Chondrocyte (in vitro differentiated cells): ENCODE measurements at places on chromosomes 3 and 15.

DNA sequence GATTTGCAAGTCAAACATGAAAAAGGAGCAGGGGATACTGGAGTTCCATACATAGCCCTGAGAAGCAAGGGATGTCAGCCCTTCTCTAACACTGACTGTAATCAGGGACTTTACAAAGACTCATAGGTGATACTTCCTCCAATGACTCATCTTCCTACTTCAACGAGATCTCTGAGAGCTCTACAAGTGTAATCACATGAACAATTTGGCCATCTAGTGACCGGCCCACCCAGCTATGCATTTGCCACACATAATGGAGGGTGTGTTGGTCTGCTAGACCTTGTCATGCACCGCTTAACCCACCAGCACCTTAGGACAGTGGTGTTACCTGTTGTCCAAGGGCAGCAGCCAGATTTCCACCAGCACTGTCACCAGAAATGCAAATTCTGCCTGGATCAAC lies 75.3 kb downstream of the NCEH1 start:
- peaks cover 10% of the 10 kb centered on the region for H3K36me3 ChIP-seq
- H3K27me3 ChIP-seq = no peaks in the 10 kb centered on the region
- H3K4me3 ChIP-seq = no peak overlapping the region
- H3K27ac ChIP-seq = no peak overlapping the region
- no peak for DNase-seq
- peaks cover 3% of the 10 kb centered on the region for H3K4me1 ChIP-seq

DNA sequence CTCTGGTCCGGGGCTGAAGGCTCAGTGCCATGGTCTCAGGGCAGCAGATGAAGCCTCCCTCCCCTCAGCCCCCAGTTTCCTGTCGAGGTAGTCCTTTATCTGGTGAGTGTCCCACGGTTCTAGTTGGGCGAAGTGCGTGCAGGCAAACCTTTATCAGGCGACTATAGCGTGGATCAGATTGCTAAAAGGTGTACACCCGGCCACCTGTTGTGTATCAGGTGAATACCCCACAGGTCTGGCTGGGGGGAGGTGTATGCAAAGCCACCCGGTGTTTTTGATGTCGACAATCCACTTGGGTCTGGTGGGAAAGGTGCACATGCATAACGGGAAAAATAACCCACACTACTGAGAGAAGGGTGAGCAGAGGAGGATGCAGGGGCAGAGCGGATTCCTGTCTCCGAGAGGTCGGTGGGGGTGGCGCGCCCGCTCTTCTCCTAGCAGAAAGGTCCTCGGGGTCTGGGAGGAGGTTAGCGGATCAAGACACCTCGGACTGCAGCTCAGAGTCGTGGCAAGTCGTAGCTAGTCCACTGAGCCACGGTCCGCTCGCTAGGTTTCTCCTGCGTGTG lies 507 bp downstream of the SLC12A6 start:
- peaks cover 68% of the 10 kb centered on the region for H3K4me1 ChIP-seq
- peaks cover 10% of the 10 kb centered on the region for H3K36me3 ChIP-seq
- H3K27me3 ChIP-seq = no peaks in the 10 kb centered on the region

DNA sequence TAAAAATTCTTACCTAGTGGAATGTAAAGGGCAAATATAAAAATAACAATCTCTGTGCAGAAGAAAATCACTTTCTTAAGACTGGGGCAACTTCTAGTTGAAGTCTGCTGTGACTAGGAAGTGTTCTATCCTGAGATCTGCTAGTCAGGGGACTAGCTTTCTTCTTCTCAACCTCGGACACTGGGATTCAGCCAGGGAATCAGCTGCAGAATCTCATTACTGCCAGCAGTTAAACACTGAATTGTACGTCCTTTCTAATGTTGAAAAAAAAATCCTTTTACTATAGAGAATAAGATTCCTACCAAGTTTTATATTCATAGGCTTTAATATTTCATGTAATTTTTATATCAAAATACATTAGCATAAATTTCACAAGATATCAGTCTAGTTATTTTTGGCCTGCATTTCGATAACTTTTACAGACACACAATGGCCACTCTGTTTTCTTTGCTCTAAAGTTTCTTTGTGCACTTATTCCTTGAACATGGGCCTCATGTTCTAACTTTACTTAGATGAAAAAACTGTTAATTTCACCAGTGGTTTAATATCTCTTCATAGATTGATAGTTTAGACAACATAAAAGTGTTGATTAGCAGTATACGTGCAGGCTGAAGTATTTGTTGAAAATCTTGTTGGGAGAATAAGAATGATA lies 2.6 kb upstream of the NEO1 start:
- peaks cover 11% of the 10 kb centered on the region for H3K27me3 ChIP-seq
- no peak overlapping the region for H3K4me3 ChIP-seq
- no peaks in the 10 kb centered on the region for H3K36me3 ChIP-seq
- H3K27ac ChIP-seq = no peak overlapping the region
- H3K4me1 ChIP-seq = peaks cover 12% of the 10 kb centered on the region
- DNase-seq = no peak

DNA sequence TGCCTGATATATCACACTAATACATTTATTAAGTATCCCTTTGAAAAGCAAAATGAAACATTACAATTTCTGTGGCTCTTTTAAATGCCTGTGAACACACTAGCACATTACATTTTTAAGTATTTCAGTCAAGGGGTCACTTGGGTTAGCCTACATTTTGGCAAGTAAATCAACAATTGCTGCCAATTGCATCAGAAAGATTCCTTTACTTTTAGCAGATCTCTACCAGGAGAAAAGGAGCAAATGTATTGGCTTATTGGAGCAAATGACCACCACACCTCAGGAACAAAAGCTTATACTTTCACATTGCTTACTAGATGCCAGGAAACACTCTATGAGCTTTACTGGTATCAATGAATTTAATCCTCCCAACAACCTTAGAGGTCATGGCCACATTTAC lies 947.1 kb downstream of the FHIT start:
- DNase-seq = no peak
- peaks cover 44% of the 10 kb centered on the region for H3K4me1 ChIP-seq
- no peaks in the 10 kb centered on the region for H3K36me3 ChIP-seq
- H3K27me3 ChIP-seq = no peaks in the 10 kb centered on the region
- peak overlapping the region; percentile 94 for H3K27ac ChIP-seq

- peaks cover 93% of the 10 kb centered on the region for H3K4me1 ChIP-seq
- no peaks in the 10 kb centered on the region for H3K27me3 ChIP-seq
- no peak for DNase-seq
- H3K4me3 ChIP-seq = no peak overlapping the region
- peak overlapping the region; percentile 91 for H3K27ac ChIP-seq
Measured at GRCh38 chr3:11583638-11584046, 60.1 kb downstream of the VGLL4 start.

DNA sequence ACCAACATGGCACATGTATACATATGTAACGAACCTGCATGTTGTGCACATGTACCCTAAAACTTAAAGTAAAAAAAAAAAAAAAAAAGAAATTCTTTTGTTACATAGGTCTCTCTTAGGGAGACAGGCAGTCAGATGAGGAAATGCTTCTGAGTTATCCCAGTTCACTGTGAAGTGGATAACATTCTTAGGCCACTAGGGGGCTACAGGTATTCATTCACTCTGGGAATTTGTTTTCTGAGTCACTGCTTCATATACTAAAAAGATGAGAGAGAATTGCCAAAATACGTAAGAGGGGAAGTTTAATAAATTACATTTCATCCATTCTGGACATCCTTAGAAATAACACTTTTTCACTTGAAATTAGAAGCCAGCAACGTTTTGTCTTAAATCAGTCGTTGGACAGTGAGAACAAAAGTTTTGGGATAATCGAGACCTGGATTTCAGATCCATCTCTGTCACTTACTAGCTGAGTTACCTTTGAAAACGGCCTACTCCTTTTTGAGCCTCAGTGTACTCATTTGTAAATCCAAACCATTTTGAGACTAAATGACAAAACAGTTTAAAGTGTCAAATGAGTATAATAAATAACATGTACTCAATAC lies 738.4 kb upstream of the ALCAM start:
- no peak overlapping the region for H3K4me3 ChIP-seq
- H3K27ac ChIP-seq = peak overlapping the region; percentile 29
- no peaks in the 10 kb centered on the region for H3K36me3 ChIP-seq
- no peak for DNase-seq
- H3K4me1 ChIP-seq = peaks cover 28% of the 10 kb centered on the region

- H3K4me1 ChIP-seq = no peaks in the 10 kb centered on the region
- H3K27me3 ChIP-seq = no peaks in the 10 kb centered on the region
- H3K27ac ChIP-seq = no peak overlapping the region
- H3K4me3 ChIP-seq = no peak overlapping the region
Measured at GRCh38 chr3:194988495-194989165, 282.3 kb downstream of the XXYLT1 start.

- peaks cover 3% of the 10 kb centered on the region for H3K27me3 ChIP-seq
- peaks cover 26% of the 10 kb centered on the region for H3K36me3 ChIP-seq
- H3K4me1 ChIP-seq = no peaks in the 10 kb centered on the region
- DNase-seq = no peak
- no peak overlapping the region for H3K27ac ChIP-seq
Measured at GRCh38 chr3:122911901-122912300, 115.7 kb downstream of the SEMA5B start.

DNA sequence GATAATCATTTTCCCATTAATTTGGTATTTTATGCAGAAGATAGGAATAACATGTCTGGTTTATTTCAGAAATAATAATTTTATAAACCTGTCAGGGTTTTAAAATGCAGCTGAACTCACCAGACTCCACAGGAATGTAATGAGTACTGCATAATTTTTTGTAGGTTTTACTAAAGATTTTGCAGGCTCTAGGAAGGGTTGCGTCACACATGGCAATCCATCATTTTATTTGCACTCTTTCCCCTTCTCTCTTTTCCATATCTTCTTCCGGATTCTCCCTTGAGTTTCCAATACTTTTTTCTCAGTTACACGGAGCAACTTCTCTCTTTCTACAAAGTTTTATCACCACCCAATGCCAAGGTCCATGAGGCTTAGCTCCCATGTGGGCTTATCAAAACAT lies 234.7 kb downstream of the NFKBIZ start:
- H3K4me1 ChIP-seq = peaks cover 10% of the 10 kb centered on the region
- no peaks in the 10 kb centered on the region for H3K36me3 ChIP-seq
- peaks cover 14% of the 10 kb centered on the region for H3K27me3 ChIP-seq
- no peak overlapping the region for H3K4me3 ChIP-seq

DNA sequence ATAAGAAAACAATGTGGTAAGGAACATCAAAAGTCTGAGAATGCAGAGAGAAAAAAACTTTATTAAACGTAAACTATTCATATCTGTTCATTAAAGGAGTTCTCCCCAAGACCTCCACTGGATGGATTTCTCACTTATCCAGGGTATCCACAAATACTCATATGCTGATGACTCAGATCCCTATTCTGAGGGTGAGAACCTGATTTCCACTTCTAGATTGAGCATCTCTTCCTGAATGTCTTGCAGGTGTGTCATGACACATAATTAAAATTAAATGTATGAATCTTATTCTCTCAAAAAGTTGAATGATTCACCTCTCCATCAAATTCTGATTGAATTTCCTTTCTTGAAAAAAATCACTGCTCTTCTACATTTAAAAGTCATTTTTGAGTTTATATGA lies 199.9 kb downstream of the MFSD1 start:
- H3K27me3 ChIP-seq = peaks cover 16% of the 10 kb centered on the region
- no peak overlapping the region for H3K4me3 ChIP-seq
- H3K4me1 ChIP-seq = no peaks in the 10 kb centered on the region
- no peak overlapping the region for H3K27ac ChIP-seq
- no peaks in the 10 kb centered on the region for H3K36me3 ChIP-seq
- DNase-seq = no peak

- H3K27me3 ChIP-seq = no peaks in the 10 kb centered on the region
- H3K27ac ChIP-seq = no peak overlapping the region
- H3K4me1 ChIP-seq = no peaks in the 10 kb centered on the region
- DNase-seq = peak; percentile 59
Measured at GRCh38 chr3:14481018-14481645, 59.0 kb downstream of the GRIP2 start.

DNA sequence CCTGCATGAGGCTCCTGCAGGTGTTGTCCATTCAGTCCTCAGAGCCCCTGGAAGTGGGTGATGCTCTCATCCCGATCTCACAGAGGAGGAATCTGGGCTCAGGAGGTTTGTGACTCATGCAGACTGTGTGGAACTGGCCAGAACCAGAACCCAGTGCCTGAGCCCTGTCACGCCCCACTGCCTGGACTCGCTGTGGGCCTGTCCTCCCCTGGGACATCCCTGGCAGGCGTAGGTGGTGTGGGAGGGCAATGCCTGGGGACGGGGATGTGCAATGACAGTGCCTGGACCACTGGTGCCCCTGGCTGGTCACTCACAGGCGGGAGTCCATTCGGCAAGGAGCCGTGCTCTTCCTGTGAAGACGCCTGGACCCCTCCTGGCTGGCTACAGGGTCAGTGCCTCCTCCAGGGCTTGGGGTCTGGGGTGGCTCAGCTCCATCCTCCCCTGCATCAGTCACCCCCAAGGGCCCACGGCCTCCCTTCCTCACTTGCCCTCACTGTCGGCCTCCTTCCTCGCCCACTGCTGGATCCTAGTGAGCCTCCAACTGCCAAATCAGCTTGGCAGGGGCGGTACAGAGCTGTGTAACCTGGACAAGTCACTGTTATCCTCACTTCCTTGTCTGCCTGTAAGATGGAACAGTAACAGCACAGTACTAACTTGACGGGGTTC lies 14.9 kb downstream of the PSTPIP1 start:
- no peaks in the 10 kb centered on the region for H3K36me3 ChIP-seq
- no peak for DNase-seq
- no peak overlapping the region for H3K4me3 ChIP-seq
- H3K4me1 ChIP-seq = no peaks in the 10 kb centered on the region
- no peak overlapping the region for H3K27ac ChIP-seq
- H3K27me3 ChIP-seq = peaks cover 11% of the 10 kb centered on the region

DNA sequence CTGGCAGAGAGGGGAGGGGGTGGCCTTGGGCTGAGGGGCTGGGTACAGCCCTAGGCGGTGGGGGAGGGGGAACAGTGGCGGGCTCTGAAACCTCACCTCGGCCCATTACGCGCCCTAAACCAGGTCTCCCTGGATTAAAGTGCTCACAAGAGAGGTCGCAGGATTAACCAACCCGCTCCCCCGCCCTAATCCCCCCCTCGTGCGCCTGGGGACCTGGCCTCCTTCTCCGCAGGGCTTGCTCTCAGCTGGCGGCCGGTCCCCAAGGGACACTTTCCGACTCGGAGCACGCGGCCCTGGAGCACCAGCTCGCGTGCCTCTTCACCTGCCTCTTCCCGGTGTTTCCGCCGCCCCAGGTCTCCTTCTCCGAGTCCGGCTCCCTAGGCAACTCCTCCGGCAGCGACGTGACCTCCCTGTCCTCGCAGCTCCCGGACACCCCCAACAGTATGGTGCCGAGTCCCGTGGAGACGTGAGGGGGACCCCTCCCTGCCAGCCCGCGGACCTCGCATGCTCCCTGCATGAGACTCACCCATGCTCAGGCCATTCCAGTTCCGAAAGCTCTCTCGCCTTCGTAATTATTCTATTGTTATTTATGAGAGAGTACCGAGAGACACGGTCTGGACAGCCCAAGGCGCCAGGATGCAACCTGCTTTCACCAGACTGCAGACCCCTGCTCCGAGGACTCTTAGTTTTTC lies 4.9 kb downstream of the ISL2 start:
- peaks cover 46% of the 10 kb centered on the region for H3K4me1 ChIP-seq
- peaks cover 73% of the 10 kb centered on the region for H3K27me3 ChIP-seq
- H3K27ac ChIP-seq = no peak overlapping the region
- DNase-seq = no peak
- H3K36me3 ChIP-seq = peaks cover 6% of the 10 kb centered on the region

DNA sequence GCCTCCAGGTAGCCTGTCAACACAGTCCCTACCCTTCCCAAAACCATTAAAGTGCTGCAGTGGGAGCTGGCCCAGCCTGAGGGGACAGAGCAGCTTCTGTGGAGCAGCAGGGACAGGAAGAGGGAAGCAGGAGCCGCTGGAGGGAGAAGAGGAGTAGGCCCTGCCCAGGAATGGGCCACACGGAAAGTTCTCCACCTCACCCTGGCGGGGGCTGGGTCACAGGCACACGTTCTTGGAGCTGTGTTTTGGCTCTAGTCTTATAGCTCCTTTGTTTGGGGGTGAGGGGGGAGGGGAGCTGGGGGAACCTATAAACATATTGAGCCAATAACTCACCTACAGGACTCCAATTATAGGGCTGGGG lies 508.6 kb downstream of the SHQ1 start:
- no peak overlapping the region for H3K27ac ChIP-seq
- H3K4me1 ChIP-seq = peaks cover 35% of the 10 kb centered on the region
- H3K4me3 ChIP-seq = no peak overlapping the region
- DNase-seq = no peak
- no peaks in the 10 kb centered on the region for H3K27me3 ChIP-seq
